ENCODE measurements at places on chromosomes 16 and 17. TPM values are rescaled to one million over a fixed set of nuclear protein-coding genes. Genes with fewer than 3 reads are reported as not detected.

TEKT3 gene
- total RNA-seq, result not detected

GRCh38 chr17:80539022-80539641 lies 5.5 kb upstream of the RPTOR start:
- no peak overlapping the region for H3K4me3 ChIP-seq
- H3K4me1 ChIP-seq, result peaks cover 9% of the 10 kb centered on the region
- H3K36me3 ChIP-seq, result no peaks in the 10 kb centered on the region
- no peak for DNase-seq
- peaks cover 14% of the 10 kb centered on the region for H3K27me3 ChIP-seq

- H3K4me1 ChIP-seq, result no peaks in the 10 kb centered on the region
- no peak overlapping the region for H3K4me3 ChIP-seq
- no peaks in the 10 kb centered on the region for H3K27me3 ChIP-seq
- no peak for DNase-seq
These were observed 131.4 kb downstream of the WWOX start for GRCh38 chr16:78230832-78231231.

C16orf92 gene
- total RNA-seq, result not detected

DNA sequence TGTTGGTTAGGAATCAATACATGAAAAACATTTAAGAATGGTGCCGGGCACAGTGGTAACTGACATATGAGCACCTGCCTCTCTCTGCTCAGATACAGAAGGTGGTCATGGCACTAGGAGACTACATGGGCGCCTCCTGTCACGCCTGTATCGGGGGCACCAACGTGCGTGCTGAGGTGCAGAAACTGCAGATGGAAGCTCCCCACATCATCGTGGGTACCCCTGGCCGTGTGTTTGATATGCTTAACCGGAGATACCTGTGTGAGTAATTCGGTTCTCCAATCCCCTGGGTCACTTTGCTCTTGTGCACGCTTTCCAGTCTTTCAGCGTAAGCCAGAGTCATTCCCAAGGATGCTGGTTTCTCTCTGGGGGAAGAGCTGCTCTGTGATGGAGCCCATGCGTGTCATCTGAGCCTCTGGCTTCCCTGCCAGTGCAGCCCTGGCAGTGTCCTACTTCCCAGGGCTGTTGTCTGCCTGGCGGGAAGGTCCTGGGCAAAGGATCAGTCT lies 3.0 kb upstream of the CD68 start:
- no peaks in the 10 kb centered on the region for H3K27me3 ChIP-seq
- peak overlapping the region; percentile 93 for H3K4me3 ChIP-seq
- H3K27ac ChIP-seq, result peak overlapping the region; percentile 50
- DNase-seq, result no peak
- H3K36me3 ChIP-seq, result peaks cover 89% of the 10 kb centered on the region

- H3K4me3 ChIP-seq, result no peak overlapping the region
- H3K27me3 ChIP-seq, result no peaks in the 10 kb centered on the region
- H3K4me1 ChIP-seq, result peaks cover 48% of the 10 kb centered on the region
- DNase-seq, result no peak
These were observed 23.1 kb downstream of the KDM8 start for GRCh38 chr16:27226476-27226875.

DNA sequence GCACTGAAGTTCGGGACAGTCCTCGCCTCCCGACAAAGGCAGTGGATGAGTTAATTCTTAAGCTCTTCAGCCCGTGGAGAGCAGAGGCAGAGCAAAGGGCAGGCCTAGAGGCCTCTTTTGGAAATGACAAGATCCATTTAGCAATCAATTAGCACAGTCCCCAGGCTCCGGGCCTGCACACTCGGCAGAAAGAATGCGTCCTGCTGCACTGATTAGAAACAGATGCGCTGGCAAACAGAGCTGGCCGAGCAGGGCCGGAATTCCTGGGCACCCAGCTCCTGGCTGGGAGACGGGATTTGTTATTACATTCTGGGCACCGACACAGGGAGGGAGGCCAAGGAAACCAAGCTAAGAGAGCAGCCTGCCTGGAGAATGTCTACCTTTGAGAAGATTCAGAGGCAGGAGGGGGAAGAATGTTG lies 162.9 kb downstream of the COPRS start:
- H3K27me3 ChIP-seq, result peaks cover 9% of the 10 kb centered on the region
- no peaks in the 10 kb centered on the region for H3K4me1 ChIP-seq
- no peaks in the 10 kb centered on the region for H3K36me3 ChIP-seq
- H3K4me3 ChIP-seq, result no peak overlapping the region
- no peak for DNase-seq

- H3K4me1 ChIP-seq, result peaks cover 91% of the 10 kb centered on the region
- H3K27me3 ChIP-seq, result no peaks in the 10 kb centered on the region
- H3K27ac ChIP-seq, result peak overlapping the region; percentile 69
These were observed 106.8 kb downstream of the ZNF778 start for GRCh38 chr16:89324056-89325010.

SLC9A5 gene
- 2.2 TPM for total RNA-seq

ZNF19 gene
- total RNA-seq, result 2.1 TPM

- H3K4me1 ChIP-seq, result no peaks in the 10 kb centered on the region
- no peak for DNase-seq
- no peaks in the 10 kb centered on the region for H3K36me3 ChIP-seq
- H3K27me3 ChIP-seq, result no peaks in the 10 kb centered on the region
- no peak overlapping the region for H3K4me3 ChIP-seq
- H3K27ac ChIP-seq, result no peak overlapping the region
These were observed 729.7 kb upstream of the GOT2 start for GRCh38 chr16:59463776-59464175.

HCFC1R1 gene
- total RNA-seq, result 43.3 TPM

SLC6A2 gene
- total RNA-seq, result not detected

DNA sequence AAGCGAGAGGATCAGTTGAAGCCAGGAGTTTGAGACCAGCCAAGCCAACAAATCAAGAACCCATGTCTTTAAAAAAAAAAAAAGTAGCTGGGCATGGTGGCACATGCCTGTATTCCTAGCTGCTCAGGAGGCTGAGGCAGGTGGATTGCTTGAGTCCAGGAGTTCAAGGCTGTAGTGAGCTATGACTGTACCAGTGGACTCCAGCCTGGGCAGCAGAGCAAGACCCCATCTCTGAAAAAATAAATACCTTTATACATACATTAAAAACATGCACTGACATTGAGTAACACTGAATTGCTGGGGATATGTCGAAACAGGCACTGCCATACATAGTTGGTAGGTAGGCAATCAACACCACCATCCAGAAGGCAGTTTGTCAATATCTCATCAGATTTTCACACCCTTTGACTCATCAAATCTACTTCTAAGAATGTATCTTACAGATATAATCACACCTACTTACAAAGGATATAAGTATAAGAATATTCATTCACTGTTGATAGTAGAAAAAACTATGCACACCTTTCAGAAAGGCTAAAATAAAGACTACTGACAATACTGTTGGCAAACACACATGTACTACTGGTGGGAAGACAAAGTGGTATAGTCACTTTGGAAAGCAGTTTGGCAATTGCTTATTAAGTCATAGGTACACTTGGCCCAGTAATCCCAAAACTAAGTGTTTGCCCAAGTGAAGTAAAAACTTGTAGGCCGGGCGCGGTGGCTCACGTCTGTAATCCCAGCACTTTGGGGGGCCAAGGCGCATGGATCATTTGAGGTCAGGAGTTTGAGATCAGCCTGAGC lies 6.4 kb upstream of the CEP20 start:
- no peak overlapping the region for H3K4me3 ChIP-seq
- no peak overlapping the region for H3K27ac ChIP-seq
- DNase-seq, result no peak

DNA sequence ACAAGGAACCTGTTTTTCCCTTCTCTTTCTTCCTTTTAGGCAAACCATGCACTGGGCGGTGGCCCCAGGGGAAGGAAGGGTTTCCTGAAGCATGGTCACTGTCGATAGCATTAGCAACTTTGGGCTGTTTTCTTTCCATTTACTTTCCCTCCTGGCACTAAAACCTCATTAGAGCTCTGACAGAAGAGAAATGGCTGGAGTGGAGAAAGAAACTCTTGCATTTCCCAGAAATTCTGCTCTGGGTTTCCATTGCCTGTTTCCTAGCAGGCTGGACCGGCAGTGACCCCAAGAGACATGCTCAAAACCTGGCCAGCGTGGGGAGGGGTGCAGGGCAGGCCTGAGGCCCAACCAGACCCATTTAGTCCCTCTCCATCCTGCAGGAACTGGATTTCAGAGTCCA lies 230.7 kb upstream of the CCL2 start:
- H3K27me3 ChIP-seq, result peaks cover 3% of the 10 kb centered on the region
- no peak overlapping the region for H3K4me3 ChIP-seq
- H3K4me1 ChIP-seq, result no peaks in the 10 kb centered on the region
- no peaks in the 10 kb centered on the region for H3K36me3 ChIP-seq

DNA sequence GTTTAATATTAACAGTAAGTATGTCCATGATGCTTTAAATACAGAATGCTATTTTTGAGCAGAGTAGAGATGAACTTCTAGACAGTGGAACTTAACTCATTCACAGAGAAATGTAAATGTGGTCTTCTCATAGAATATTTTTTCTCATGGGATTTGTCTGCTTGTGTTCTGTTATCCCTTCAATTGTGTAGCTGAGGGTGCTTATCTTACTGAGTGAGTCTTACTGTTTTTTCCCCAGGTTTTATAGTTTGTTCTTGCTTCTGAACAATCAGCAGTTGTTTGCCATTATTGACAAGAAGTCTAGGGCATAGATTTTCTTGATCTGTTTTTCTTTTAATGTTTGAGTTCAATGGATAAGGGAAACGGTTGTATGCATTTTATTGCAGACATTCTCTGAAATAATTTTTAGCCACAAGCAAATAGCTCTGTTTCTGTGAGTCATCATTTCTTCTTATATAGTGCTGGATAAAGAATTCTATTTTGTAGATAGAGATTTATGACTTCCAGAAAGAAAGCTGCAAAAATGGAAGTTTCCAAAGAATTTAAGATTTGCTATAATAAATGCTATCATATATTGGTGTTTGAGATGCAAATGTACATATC lies 60.5 kb downstream of the NF1 start:
- peaks cover 14% of the 10 kb centered on the region for H3K4me1 ChIP-seq
- H3K27me3 ChIP-seq, result no peaks in the 10 kb centered on the region
- H3K36me3 ChIP-seq, result peaks cover 14% of the 10 kb centered on the region
- no peak for DNase-seq
- no peak overlapping the region for H3K27ac ChIP-seq

CHRNB1 gene
- 14.6 TPM for total RNA-seq

GRCh38 chr17:3692346-3692745 lies 3.6 kb downstream of the P2RX5 start:
- no peaks in the 10 kb centered on the region for H3K27me3 ChIP-seq
- H3K27ac ChIP-seq, result no peak overlapping the region
- peaks cover 12% of the 10 kb centered on the region for H3K36me3 ChIP-seq
- H3K4me3 ChIP-seq, result no peak overlapping the region
- no peak for DNase-seq

DNA sequence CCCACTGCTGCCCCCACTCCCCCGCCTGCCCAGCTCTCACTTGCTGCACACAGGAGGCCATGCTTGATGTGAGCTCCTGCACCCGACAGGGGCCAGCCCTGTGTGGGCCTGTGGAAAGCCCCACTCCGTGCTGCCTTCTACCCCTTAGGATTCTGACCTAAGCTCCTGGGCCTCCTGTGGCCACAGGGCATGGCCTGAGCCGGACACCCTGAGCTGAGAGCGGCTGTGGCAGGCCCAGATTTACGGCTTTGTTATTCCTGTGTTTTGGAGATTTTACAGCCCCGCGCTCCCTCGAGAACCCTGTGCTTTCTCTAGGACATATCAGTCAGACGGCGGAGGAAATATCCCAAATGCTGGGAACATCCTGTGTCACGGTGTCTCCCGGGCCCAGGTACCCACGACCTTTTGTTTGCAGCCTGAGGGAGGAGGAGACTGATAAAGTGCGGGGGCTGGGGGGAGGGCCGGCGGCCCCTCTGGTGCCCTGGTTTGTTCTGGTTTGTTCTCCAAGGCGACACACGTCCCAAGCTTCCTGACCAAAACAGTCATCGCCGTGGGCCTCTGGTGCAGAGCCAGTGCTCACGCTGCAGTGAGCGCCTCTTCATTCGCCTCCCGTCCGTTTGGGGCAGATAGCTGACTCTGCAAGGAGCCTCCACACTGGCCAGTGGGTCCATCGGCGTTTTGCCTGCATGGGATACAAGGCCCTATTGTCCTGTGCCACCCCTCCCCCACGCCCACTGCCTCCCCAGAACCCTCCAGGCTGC lies 363.4 kb downstream of the C16orf95 start:
- no peak for DNase-seq
- H3K27ac ChIP-seq, result no peak overlapping the region
- no peaks in the 10 kb centered on the region for H3K36me3 ChIP-seq
- no peak overlapping the region for H3K4me3 ChIP-seq
- no peaks in the 10 kb centered on the region for H3K27me3 ChIP-seq

RTN4RL1 gene
- total RNA-seq, result 0.33 TPM

NMT1 gene
- 114 TPM for total RNA-seq

GJC1 gene
- total RNA-seq, result 0.78 TPM

C17orf78 gene
- not detected for total RNA-seq

GRCh38 chr17:66989579-66989978 lies 25.1 kb downstream of the CACNG4 start:
- H3K27me3 ChIP-seq, result peaks cover 30% of the 10 kb centered on the region
- no peak for DNase-seq
- no peak overlapping the region for H3K27ac ChIP-seq
- no peak overlapping the region for H3K4me3 ChIP-seq
- peaks cover 5% of the 10 kb centered on the region for H3K4me1 ChIP-seq

DNA sequence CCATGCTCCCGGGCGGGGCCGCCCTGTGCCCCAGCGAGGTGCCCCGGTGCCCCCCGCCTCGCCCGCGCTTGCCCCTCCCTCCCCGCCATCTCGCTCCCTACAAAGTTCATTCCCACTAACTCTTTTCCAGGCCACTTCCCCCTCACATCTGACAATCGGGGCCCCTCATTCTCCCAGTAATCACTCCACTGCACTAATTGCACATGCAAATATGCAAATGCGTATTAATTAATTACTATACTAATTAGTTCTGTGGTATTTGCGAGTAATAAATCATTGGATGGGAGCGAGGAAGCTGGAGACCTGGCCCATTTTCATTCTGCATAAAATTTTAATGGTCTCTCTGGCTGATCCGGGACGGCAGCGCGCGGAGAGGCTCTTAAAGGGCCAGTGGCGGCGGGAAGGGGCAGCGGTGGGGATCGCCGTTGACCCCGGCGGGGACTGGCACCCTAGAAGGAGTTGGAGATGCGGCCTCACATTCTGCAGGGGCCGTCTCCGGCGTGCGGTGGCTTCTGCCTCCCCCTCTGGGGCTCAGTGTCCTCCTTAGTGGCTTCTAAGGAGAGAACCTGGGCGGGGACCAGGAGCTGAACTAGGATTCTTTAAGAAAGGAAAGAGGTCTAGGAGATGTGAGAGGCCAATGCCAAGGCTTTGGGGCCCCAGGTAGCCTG lies 8.4 kb upstream of the PPP1R1B start:
- peaks cover 43% of the 10 kb centered on the region for H3K27me3 ChIP-seq
- peak overlapping the region; percentile 69 for H3K4me3 ChIP-seq
- no peak overlapping the region for H3K27ac ChIP-seq
- H3K36me3 ChIP-seq, result no peaks in the 10 kb centered on the region
- H3K4me1 ChIP-seq, result peaks cover 21% of the 10 kb centered on the region
- no peak for DNase-seq
